ENCODE measurements at places on chromosomes 11 and 22. TPM values are rescaled to one million over a fixed set of nuclear protein-coding genes. Genes with fewer than 3 reads are reported as not detected.

The NAALAD2 gene
- 0.16 TPM for total RNA-seq

The RASSF10 gene
- total RNA-seq = 11.3 TPM

The GLYATL2 gene
- 1.6 TPM for total RNA-seq

The OR52N2 gene
- not detected for total RNA-seq

The PPFIA1 gene
- 25.1 TPM for total RNA-seq

The TTC36 gene
- not detected for total RNA-seq

The C22orf15 gene
- total RNA-seq = not detected

The SLC25A18 gene
- 0.08 TPM for total RNA-seq

The TCN2 gene
- total RNA-seq = 3.5 TPM

Data from esophagus mucosa (tissue), 1 donor.